ENCODE measurements at places on chromosomes 5 and 9.
A peak's percentile ranks its signal among the peaks of the same experiment; 100 is the strongest.

- DNase-seq = no peak
These were observed 121.5 kb downstream of the RMI1 start for GRCh38 chr9:84101964-84102632.

- no peak for DNase-seq
These were observed 202.5 kb downstream of the GDNF start for GRCh38 chr5:37637165-37637845.

GRCh38 chr5:176901260-176902101 is 2.3 kb upstream of the HK3 start:
- DNase-seq = peak; percentile 87

DNA sequence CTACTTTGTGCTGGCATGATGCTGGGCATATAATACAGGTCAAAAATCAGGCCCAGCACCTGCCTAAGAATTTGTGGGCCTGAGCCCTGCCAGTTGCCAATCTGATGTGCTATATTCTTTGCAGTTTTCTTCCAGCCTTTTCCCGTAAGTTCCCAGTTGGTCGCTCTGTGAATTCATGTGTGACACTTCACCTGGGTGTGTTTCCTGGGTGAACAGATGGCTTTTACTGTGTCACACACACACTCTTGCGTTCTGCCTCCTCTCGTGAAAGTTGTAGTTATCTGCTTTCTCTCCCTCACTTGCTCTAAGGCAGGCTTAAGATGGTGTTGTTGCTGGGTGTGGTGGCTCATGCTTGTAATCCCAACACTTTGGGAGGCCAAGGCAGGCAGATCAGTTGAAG is 153.5 kb upstream of the DMRT1 start:
- DNase-seq = no peak

GRCh38 chr5:107966201-107966600 is 295.5 kb upstream of the EFNA5 start:
- DNase-seq = no peak

- DNase-seq = no peak
These were observed 97.8 kb downstream of the FBXW11 start for GRCh38 chr5:171908638-171909037.

DNA sequence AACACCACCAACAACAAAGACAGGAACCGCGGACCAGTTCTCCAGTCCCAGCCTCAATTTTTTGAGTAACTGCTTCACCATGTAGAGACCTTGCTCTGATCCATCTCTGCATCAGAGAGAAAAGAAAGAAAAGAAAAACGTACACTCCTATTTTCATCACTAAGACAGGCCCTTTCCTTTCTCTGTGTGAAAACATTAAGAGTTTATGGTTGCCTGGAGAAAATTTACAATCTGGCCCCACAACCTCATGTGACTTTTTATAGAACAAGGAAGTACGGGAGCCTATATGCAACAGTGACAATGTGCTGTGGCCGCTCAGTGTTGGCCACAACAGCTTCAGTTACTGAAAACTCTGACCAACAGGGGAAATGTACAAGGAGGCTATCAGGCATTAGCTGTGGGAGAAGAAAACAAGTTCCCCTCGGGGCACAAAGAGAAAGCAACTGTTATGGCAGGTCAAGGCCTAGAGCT is 272.9 kb upstream of the PTGER4 start:
- peak; percentile 78 for DNase-seq

- DNase-seq = no peak
These were observed 18.5 kb upstream of the CDC42SE2 start for GRCh38 chr5:131245312-131245711.

GRCh38 chr9:117265253-117265652 is 149.6 kb downstream of the ASTN2 start:
- no peak for DNase-seq

- DNase-seq = no peak
These were observed 23.7 kb upstream of the UGCG start for GRCh38 chr9:111872886-111873285.

DNA sequence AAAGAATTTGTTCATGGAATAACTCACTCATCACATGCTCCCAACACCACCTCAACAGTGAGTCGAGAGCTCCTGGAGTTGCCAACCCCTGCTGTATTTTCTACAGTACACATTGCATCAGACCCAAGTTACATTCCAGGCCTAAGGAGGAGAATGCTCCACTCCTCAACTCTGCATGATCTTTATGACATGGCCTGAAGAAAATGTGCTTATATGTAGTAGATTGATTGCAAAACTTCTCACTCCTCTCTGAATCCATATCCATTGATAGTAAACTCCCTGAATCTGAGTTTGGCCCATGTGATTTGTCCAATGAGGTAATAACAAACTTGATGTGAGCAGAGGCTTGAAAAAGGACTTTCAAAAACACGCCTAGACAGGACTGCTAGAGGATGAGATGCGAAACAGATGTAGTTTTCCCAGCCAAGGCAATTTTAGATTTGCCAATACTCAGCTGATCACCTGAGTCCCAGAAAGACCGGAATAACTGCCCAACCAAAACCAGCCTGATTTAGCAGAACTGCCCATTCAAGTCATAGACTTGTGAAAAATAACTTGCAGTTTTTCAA is 29.0 kb upstream of the PAPPA start:
- DNase-seq = no peak

GRCh38 chr5:82673057-82673809 is 395.1 kb upstream of the RPS23 start:
- no peak for DNase-seq

DNA sequence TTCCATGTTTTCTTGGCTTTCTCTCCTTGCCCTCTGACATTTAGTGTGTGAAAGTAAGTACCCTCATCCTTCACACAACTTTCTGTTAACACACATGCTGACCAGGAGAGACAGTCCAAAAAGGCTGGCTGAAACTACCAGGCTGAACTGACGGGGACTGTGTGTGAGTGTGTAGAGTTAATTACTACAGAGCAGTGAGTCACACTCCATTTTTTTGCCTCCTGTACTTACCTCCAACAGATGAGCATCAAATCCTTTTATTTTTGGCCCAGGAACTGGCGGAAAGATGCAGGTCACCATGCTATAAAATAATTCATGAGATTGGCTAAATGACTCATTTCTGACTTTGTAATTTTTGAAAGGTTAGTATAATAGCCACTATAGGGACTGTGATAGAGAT is 20.2 kb upstream of the AGXT2 start:
- DNase-seq = no peak

DNA sequence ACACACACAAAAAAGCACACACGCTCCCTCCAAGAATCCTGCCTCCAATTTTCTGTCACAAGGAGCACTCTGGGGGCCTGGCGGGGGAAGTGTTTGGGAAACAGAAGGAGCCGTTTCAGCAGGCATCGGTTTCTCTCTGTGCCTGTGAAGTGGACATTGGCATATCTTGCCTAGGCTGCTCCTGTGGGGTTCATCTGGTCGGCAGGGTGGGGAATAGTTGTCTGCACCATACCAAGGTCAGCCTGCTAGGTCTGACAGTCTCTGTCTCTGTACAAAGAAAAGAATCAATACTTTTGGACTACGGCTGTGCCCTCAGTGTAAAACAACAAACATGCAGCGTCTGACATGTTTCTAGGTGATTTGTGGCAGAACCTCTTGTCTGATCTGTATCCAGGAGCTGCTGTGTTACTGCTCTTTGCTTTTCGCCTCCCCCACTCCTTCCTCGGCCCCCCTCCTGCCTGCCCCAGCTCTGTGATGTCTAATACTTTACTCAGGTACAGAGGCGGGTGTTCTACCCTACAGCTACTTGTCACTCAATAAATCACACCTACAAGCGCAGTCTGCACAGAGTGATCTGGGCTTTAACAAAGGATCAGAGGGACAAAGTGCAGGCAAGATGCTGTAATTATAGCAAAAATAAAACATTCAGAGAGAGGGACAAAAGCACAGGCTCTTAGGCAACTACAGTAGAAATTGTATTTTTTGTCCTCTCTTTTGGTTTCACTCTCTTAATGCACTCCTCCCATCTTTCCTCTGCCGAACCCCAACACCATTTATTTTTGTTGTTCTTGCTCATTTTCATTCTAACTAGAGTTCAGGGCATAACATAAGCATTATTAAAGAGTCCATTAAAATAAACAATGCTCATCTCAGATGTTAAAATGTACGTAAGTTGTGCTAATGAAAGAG is 216.7 kb downstream of the BNC2 start:
- DNase-seq = no peak

GRCh38 chr5:54093861-54094260 is 216.5 kb downstream of the ARL15 start:
- DNase-seq = no peak
